Stimulated activated CD4-positive, alpha-beta T cell treated with anti-CD3 and anti-CD28 coated beads, Interleukin-15, amount 100 ng/mL, for 48 hours (primary cell): ENCODE measurements at places on chromosomes 2 and 18.
A peak's percentile ranks its signal among the peaks of the same experiment; 100 is the strongest.

DNA sequence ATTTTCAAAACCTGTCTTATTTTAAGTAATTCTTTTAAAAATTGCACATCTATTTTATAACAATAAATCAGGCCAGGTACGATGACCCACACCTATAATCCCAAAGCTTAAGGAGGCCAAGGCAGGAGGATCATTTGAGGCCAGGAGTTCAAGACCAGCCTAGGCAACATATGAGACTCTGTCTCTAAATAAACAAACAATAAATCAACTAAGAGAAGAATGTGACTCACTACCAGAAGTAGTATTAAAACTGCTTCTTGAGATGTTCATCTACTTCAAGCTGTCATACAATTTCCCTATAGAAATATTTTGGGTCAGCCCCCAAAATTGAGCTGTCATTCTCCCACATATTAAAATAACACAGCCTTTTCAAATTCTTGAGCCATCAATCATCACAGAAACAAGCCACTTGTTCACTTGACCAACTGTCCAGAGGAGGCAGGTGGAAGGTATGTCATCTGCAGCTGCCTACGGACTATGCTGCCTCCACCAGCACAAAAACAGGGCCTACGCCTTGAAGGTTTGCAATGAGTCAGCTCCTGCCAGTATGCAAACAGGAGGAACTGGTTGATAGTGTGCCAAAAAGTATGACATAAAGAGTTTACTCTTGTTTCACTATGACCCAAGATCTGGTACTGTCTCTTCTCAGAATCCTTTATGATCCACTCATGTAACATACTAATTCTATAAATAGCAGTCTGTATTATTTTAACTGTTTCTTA, 33.6 kb downstream of the KIDINS220 start:
- DNase-seq: peak; percentile 36

DNA sequence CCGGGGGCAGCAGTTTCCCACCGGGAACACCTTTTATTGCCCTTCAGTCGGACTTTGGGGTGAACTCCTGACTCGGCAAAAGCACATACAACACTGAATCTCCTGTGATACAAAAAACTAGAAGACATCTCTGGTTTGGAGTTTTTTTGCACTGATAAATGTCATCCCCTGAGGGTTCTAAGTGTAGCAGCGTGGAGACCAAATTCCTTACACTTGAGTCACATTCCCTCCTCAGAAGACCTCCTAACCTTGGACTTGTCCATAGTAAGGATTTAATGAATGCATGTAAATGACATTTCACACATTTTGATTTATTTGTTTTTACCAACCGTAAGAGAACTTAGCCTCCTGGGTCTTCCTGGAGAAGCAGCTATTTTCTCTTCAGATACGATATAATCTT, 54.0 kb upstream of the GPR45 start:
- no peak for DNase-seq

- no peak for DNase-seq
Measured at GRCh38 chr18:69358212-69358895, 42.3 kb upstream of the DOK6 start.

DNA sequence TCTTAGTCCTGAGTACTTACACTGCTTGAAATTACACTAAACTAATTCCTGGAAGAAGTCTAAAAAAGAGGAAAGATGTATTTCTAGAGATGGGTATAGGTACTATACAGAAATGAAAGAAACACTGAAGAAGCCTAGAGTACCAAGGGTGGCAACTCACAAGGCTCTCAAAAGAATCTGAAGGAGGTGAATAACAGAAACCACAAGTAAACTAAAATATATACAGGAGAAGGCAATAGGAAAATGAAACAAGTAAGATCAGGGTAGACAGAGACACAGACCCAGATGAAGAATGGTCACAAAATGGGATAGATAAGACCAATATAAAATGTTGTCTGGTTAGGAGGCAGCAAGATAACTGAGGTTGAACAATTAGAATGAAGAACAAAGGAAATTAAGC, 59.9 kb downstream of the USP37 start:
- no peak for DNase-seq

GRCh38 chr2:168185583-168186274, 61.7 kb downstream of the STK39 start:
- no peak for DNase-seq

GRCh38 chr2:17296686-17297085, 221.6 kb downstream of the RAD51AP2 start:
- no peak for DNase-seq

- DNase-seq: no peak
Measured at GRCh38 chr2:224901121-224901676, 141.1 kb downstream of the DOCK10 start.

GRCh38 chr2:109468893-109469292, 144.9 kb downstream of the SEPTIN10 start:
- DNase-seq: no peak

- DNase-seq: no peak
Measured at GRCh38 chr18:78768656-78769501, 210.7 kb upstream of the SALL3 start.

- no peak for DNase-seq
Measured at GRCh38 chr2:119192893-119193292, 30.7 kb upstream of the STEAP3 start.

- DNase-seq: no peak
Measured at GRCh38 chr18:65287652-65288051, 463.2 kb upstream of the CDH7 start.

- DNase-seq: no peak
Measured at GRCh38 chr18:53224128-53224778, 884.3 kb downstream of the DCC start.
